ENCODE measurements at places on chromosomes 5 and 9.

DNA sequence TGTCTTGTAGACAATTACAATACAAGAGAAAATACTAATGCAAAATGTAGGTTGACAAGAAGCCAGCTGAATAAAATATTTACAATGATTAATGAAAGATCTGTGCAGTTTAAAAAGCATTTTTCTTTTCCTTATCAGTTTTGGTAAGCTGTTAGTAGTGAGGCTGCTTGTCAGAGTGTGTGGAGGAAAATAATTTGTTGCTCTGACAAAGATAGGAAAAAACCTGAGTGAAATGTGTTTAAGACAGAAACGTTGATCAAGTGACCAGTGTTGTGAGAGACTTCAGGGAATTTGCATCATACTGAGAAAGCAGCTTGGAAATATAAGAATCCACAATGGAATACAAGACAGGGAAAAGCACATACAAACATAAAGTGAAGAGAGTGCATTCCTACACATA, 360.3 kb upstream of the CDH18 start:
- H3K27me3 ChIP-seq: no peaks in the 10 kb centered on the region
- H3K27ac ChIP-seq: no peak overlapping the region
- H3K4me3 ChIP-seq: no peak overlapping the region
- no peaks in the 10 kb centered on the region for H3K36me3 ChIP-seq

GRCh38 chr9:100099722-100100042, 639 bp downstream of the INVS start:
- ATAC-seq: no peak
- H3K27ac ChIP-seq: peak overlapping the region; percentile 90

GRCh38 chr5:135106610-135107471, 72.8 kb upstream of the PITX1 start:
- H3K27me3 ChIP-seq: no peaks in the 10 kb centered on the region
- H3K4me3 ChIP-seq: no peak overlapping the region

GRCh38 chr9:35798658-35799374, 7.4 kb downstream of the NPR2 start:
- H3K27ac ChIP-seq: no peak overlapping the region
- no peaks in the 10 kb centered on the region for H3K4me1 ChIP-seq
- no peaks in the 10 kb centered on the region for H3K36me3 ChIP-seq
- no peaks in the 10 kb centered on the region for H3K27me3 ChIP-seq
- H3K4me3 ChIP-seq: no peak overlapping the region

DNA sequence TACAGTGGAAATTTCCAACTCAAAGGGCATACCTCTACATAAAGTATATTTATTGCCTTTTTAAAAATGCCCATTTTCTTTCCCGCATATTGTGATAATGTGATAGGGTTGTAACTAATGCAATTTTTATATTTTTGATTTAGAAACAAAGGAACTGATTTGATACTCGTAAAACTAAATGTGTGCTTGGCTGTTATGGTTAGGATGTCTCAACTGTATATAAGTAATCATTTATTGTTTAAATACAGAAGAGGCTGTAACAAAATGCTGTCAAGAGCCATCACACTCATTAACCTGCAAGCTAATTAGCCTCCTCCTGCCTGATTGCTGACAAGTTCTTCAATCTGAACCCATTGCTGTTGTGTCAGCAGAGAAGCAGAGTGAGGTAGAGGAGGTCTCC, 149.2 kb downstream of the PBX3 start:
- H3K36me3 ChIP-seq: no peaks in the 10 kb centered on the region
- H3K27ac ChIP-seq: no peak overlapping the region
- ATAC-seq: no peak
- no peak overlapping the region for H3K4me3 ChIP-seq
- H3K27me3 ChIP-seq: no peaks in the 10 kb centered on the region

DNA sequence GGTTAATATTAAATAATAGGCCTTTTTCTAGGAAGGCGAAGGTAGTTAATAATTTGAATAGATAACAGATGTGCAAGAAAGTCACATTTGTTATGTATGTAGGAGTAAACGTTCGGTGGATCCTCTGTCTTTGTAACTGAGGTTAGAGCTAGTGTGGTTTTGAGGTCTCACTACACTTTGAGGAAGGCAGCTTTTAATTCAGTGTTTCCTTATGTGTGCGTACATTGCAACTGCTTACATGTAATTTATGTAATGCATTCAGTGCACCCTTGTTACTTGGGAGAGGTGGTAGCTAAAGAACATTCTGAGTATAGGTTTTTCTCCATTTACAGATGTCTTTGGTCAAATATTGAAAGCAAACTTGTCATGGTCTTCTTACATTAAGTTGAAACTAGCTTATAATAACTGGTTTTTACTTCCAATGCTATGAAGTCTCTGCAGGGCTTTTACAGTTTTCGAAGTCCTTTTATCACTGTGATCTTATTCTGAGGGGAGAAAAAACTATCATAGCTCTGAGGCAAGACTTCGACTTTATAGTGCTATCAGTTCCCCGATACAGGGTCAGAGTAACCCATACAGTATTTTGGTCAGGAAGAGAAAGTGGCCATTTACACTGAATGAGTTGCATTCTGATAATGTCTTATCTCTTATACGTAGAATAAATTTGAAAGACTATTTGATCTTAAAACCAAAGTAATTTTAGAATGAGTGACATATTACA, 45.7 kb downstream of the TGFBR1 start:
- H3K27ac ChIP-seq: no peak overlapping the region
- ATAC-seq: no peak
- H3K4me1 ChIP-seq: no peaks in the 10 kb centered on the region
- H3K36me3 ChIP-seq: no peaks in the 10 kb centered on the region
- no peaks in the 10 kb centered on the region for H3K27me3 ChIP-seq

DNA sequence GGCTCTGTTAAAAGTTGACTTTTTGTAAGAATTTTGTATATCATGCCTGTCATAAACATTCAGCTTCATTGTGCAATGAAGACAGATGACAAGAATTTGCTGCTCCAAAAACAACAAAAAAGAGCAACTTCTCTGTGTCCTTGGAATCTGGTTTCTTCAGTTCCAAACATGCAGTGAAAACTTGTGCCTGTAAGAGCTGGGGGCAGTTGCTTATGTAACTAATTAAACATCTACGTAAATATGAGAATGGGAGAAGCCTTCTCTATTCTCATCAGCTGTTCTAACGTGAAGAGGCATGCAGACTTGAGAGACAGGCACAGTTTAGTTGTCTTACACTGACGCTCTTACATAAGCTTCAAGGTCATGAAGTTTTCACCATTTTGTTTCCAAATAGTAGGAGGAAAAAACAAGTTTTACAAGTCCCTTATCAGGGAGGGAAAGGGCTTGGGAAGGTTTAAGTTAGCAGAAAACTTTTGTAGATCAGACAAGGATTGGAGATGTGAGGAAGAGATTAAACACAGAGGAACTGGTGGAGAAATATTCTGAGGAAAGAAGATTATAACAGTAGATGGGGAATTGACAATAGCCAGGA, 170.4 kb downstream of the RFK start:
- H3K4me1 ChIP-seq: no peaks in the 10 kb centered on the region
- no peaks in the 10 kb centered on the region for H3K27me3 ChIP-seq
- no peak overlapping the region for H3K27ac ChIP-seq
- no peaks in the 10 kb centered on the region for H3K36me3 ChIP-seq

- H3K27ac ChIP-seq: no peak overlapping the region
- H3K36me3 ChIP-seq: no peaks in the 10 kb centered on the region
- H3K4me1 ChIP-seq: no peaks in the 10 kb centered on the region
- no peak overlapping the region for H3K4me3 ChIP-seq
- no peaks in the 10 kb centered on the region for H3K27me3 ChIP-seq
These were observed 74.8 kb downstream of the MACIR start for GRCh38 chr5:103333376-103333775.

- no peaks in the 10 kb centered on the region for H3K27me3 ChIP-seq
- no peak overlapping the region for H3K4me3 ChIP-seq
- no peak for ATAC-seq
- no peaks in the 10 kb centered on the region for H3K4me1 ChIP-seq
- no peaks in the 10 kb centered on the region for H3K36me3 ChIP-seq
These were observed 2.7 kb downstream of the HSPB3 start for GRCh38 chr5:54458221-54458620.

GRCh38 chr9:127244609-127245601, 19.7 kb upstream of the GARNL3 start:
- H3K36me3 ChIP-seq: no peaks in the 10 kb centered on the region
- no peaks in the 10 kb centered on the region for H3K27me3 ChIP-seq
- ATAC-seq: peak; percentile 100
- no peaks in the 10 kb centered on the region for H3K4me1 ChIP-seq
- peak overlapping the region; percentile 65 for H3K4me3 ChIP-seq
- H3K27ac ChIP-seq: peak overlapping the region; percentile 19

DNA sequence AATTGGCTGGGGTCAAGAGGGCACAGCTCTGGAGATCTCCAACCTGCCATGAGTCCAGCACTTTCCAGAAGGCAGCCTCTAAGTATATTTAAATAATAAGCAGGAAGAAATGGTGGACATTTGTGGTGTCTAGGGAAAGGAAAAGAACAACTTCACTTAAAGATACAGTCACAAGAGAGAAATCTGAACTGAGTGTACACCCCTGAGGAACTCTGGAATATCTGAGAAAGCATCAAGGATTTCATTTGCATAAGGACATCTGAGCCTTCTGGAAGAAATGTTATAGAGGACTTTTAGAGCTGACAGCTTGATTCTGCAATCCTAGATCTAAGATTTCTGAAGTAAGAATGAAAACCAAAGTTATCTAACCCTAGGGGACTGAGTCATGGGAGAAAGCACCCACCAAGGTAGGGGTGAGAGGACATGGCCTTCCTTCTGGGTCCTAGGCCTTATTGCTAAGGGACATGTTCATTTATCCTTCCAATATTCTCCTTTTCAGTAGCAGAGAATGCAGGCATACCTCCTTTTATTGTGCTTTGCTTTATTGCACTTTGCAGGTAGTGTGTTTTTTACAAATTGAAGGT, 253.4 kb upstream of the SLC24A2 start:
- H3K36me3 ChIP-seq: no peaks in the 10 kb centered on the region
- no peaks in the 10 kb centered on the region for H3K27me3 ChIP-seq
- ATAC-seq: no peak

DNA sequence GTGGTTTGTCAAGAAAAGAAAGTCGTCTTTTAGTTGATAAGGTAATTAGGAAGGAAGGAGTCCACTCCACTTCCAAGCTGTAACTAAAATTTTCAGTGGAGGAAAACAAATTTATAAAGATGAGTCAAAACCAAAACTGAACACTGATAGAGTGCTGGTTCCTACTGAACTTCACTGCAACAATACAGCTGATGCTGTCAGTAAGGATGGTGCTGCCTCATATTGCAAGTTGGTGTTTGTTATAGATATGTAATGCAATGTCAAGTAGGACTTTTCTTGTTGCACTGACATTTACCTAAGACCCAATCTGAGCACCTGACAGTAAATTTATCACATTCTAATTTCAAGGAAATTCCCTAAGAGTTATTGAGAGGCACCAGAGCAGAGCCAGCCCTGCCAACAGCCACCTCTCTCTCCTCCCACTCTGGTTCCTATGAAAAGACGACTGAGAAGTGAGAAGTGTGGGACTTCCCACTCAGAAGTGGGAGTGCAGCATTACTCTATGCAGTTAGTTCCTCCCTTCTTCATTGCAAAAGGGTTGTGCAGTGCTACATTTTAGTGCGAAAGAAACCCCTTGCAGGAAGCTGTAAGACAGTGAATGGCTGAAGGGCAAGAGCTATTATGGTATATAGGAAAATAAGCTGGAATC, 350.8 kb downstream of the NFIB start:
- no peaks in the 10 kb centered on the region for H3K36me3 ChIP-seq
- H3K4me3 ChIP-seq: no peak overlapping the region
- no peak overlapping the region for H3K27ac ChIP-seq

DNA sequence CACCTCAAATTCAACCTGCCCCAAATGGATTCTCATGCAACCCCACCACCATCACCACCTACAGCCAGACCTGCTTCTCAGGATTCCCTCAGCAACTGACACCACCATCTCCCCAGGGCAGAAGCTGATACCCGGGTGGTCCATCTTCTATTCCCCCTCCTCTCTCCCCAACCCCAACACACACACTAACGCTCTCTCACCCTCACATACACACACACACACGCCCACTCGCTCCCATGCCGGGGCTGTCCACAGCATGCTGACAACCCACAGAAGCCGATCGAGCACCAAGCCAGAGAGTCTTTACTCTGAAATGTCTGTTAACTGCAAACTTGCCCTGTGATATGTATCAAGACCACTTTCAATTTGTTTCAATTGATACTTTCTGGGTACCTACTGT, 28.4 kb downstream of the B4GALT1 start:
- no peaks in the 10 kb centered on the region for H3K27me3 ChIP-seq
- H3K36me3 ChIP-seq: peaks cover 15% of the 10 kb centered on the region
- no peak overlapping the region for H3K27ac ChIP-seq
- no peak overlapping the region for H3K4me3 ChIP-seq
- peaks cover 2% of the 10 kb centered on the region for H3K4me1 ChIP-seq

DNA sequence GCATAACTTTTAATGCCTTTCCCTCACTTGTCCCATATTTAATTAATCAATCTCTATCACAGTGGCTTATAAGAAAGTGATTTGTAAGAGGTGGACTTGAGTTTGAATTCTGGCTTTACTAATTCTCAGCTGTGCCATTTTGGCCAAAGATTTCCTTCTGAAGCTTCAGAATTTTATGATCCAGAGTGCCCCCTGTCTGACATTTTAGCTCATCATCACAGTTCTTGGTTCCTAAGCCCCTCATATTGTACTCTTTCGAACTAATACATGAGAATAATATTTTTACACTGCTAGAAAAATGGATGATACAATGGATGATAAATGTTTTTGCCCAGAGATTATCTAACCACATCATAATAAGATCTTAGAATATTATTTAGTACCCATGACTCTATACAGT, 1014.1 kb downstream of the PTPRD start:
- no peak for ATAC-seq
- H3K36me3 ChIP-seq: no peaks in the 10 kb centered on the region
- no peak overlapping the region for H3K4me3 ChIP-seq
- no peak overlapping the region for H3K27ac ChIP-seq
- H3K27me3 ChIP-seq: no peaks in the 10 kb centered on the region
- H3K4me1 ChIP-seq: no peaks in the 10 kb centered on the region

DNA sequence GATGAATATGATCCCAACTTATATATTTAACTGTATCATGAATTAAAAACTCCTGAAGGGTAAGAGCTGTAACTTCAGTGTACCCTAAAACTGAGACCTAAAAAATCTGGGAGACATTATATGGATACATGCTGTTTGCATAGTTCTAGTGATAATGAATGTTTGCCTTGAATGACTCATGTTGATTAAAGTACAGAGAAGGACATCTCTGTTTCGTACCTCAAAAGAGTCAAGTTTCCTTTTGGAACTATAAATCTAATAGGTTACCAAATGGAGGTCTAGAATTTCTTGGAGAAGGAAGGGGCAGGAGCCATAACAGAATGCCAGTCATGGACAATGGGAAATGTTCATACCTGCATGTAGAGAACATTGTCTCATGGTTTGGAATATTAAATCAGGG, 168.1 kb downstream of the SNCAIP start:
- ATAC-seq: no peak
- H3K27me3 ChIP-seq: no peaks in the 10 kb centered on the region
- H3K4me3 ChIP-seq: no peak overlapping the region
- no peaks in the 10 kb centered on the region for H3K36me3 ChIP-seq

Data from gastroesophageal sphincter (tissue), 4 donors.